ENCODE measurements at places on chromosomes 3 and 15.
A peak's percentile ranks its signal among the peaks of the same experiment; 100 is the strongest.

GRCh38 chr3:64239841-64240240 lies 14.6 kb upstream of the PRICKLE2 start:
- H3K27me3 ChIP-seq, result no peaks in the 10 kb centered on the region
- H3K27ac ChIP-seq, result no peak overlapping the region
- H3K4me1 ChIP-seq, result no peaks in the 10 kb centered on the region
- no peak overlapping the region for H3K4me3 ChIP-seq
- DNase-seq, result no peak

GRCh38 chr3:147421184-147421912 lies 12.2 kb downstream of the ZIC1 start:
- no peak overlapping the region for H3K4me3 ChIP-seq
- no peak overlapping the region for H3K27ac ChIP-seq
- H3K4me1 ChIP-seq, result peaks cover 9% of the 10 kb centered on the region
- no peak for DNase-seq
- H3K36me3 ChIP-seq, result no peaks in the 10 kb centered on the region
- H3K27me3 ChIP-seq, result no peaks in the 10 kb centered on the region

DNA sequence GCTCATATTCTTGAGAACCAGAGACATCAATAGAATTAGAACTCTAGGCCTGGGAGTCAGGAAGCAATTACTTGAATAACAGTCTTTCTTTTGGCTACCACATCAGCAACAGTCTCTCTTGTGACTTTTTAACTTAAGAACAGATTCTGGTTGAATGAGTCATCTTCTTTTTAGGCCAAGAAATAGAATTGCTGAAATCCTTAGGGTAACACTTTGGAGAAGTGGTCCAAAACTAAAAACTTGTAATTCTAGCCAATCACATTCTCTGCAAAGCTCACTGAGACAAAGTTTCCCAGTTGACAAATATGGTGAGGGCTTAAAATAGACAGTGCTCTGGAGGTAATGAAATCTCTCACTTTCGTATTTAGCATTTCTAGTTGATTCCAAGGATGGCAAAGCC lies 238.0 kb downstream of the SHOX2 start:
- H3K36me3 ChIP-seq, result no peaks in the 10 kb centered on the region
- H3K27ac ChIP-seq, result no peak overlapping the region
- no peaks in the 10 kb centered on the region for H3K4me1 ChIP-seq
- no peak for DNase-seq
- no peaks in the 10 kb centered on the region for H3K27me3 ChIP-seq
- H3K4me3 ChIP-seq, result no peak overlapping the region

DNA sequence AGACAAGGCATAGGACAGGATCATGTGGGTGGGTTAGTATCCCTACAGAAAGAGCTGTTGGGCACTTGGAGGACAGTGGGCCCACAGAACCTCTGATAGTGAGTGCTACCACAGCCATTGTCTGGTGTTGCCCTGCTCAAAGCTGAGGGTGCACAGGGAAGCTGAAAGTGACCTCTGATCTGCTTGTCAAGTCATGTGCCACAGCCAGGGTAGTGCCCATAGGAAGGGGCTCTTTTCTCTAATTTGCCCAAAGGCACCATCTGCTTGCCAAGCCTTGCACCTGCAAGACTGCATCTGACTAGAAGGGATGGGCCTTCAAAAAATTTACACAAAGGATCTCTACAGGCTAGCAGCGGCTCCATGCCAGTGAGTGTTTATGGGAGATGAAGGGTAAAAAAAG lies 87.4 kb upstream of the GSK3B start:
- no peaks in the 10 kb centered on the region for H3K27me3 ChIP-seq
- H3K4me3 ChIP-seq, result no peak overlapping the region
- DNase-seq, result no peak
- no peaks in the 10 kb centered on the region for H3K4me1 ChIP-seq
- no peaks in the 10 kb centered on the region for H3K36me3 ChIP-seq

- H3K27me3 ChIP-seq, result no peaks in the 10 kb centered on the region
- no peaks in the 10 kb centered on the region for H3K36me3 ChIP-seq
- no peak overlapping the region for H3K27ac ChIP-seq
- no peaks in the 10 kb centered on the region for H3K4me1 ChIP-seq
Measured at GRCh38 chr3:146505516-146505915, 36.2 kb upstream of the PLSCR2 start.

- H3K36me3 ChIP-seq, result no peaks in the 10 kb centered on the region
- H3K4me3 ChIP-seq, result no peak overlapping the region
- H3K27me3 ChIP-seq, result no peaks in the 10 kb centered on the region
- no peak overlapping the region for H3K27ac ChIP-seq
- no peaks in the 10 kb centered on the region for H3K4me1 ChIP-seq
Measured at GRCh38 chr3:5021116-5022092, 42.2 kb downstream of the BHLHE40 start.

DNA sequence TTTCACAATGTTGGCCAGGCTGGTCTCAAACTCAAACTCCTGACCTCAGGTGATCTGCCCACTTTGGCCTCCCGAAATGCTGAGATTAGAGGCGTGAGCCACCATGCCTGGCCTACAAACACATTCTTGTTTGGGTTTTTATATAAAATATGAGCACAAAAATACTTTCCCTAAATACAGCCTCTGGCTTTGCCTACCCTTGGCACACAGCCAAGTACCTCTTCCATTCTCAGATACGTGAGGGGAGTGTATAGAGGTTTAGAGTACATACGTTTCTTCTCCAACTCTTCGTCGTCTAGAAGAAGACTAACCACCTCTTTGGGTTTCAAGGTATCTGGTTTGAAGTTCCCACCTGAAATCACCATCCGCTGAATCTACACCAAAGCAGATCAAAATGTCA lies 33.5 kb downstream of the CHAC1 start:
- H3K27me3 ChIP-seq, result no peaks in the 10 kb centered on the region
- peaks cover 7% of the 10 kb centered on the region for H3K36me3 ChIP-seq
- DNase-seq, result no peak
- no peaks in the 10 kb centered on the region for H3K4me1 ChIP-seq

DNA sequence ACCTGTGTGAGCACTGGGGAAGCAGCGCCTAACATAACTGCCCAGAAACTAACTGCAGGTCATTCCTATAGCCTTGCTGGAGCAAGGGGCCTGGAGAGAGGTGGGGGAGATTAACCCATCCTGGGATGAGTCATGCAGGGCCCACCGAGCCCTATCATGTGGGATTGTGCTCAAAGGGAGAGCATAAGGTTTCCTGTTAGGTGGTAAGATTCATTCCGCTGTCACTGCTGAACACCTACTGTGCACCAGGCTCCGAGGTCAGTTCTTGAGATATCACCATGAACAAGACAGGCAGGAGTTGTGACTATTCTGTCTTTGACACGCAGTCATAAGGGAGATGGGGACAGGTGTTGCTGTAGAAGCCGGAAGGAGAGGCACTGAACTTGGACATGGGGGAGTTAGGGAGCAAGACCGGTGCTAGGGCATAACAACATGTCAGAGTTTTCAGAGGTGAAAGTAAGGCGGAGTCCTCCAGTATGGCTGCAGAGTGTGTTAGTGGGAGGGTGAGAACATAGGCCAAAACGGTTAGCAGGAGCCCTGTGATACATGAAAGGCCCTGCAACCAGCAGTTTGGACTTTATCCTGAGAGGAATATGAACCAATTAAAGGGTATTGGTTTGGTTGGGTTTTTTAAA lies 2.4 kb downstream of the SLC25A38 start:
- H3K4me1 ChIP-seq, result peaks cover 44% of the 10 kb centered on the region
- no peak overlapping the region for H3K4me3 ChIP-seq
- H3K27me3 ChIP-seq, result no peaks in the 10 kb centered on the region
- H3K36me3 ChIP-seq, result peaks cover 7% of the 10 kb centered on the region
- no peak overlapping the region for H3K27ac ChIP-seq

DNA sequence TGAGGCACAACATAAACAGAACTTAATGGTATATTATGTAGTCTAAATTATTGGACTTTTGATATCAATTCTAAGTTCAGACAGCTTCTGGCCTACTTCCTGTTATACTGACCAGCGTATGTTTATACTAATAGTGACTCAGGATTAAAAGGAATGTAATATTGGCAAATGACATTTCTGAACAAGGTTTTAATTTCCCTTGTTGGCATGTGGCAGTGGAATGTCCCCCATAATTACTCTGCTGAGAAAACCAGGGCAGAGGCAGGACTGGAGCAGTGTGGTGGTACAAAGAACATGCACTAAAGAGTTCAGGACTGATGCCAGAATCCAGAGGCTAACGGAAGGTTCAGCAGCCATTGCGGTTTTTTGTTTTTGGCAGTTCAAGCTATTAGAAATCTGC lies 184.0 kb downstream of the KCNAB1 start:
- no peak for DNase-seq
- H3K4me3 ChIP-seq, result no peak overlapping the region
- H3K4me1 ChIP-seq, result no peaks in the 10 kb centered on the region
- no peaks in the 10 kb centered on the region for H3K36me3 ChIP-seq
- H3K27ac ChIP-seq, result no peak overlapping the region
- H3K27me3 ChIP-seq, result no peaks in the 10 kb centered on the region

- no peaks in the 10 kb centered on the region for H3K27me3 ChIP-seq
- no peaks in the 10 kb centered on the region for H3K36me3 ChIP-seq
- no peak overlapping the region for H3K27ac ChIP-seq
- H3K4me3 ChIP-seq, result no peak overlapping the region
- peak; percentile 16 for DNase-seq
Measured at GRCh38 chr3:168585544-168585943, 489.8 kb upstream of the GOLIM4 start.

DNA sequence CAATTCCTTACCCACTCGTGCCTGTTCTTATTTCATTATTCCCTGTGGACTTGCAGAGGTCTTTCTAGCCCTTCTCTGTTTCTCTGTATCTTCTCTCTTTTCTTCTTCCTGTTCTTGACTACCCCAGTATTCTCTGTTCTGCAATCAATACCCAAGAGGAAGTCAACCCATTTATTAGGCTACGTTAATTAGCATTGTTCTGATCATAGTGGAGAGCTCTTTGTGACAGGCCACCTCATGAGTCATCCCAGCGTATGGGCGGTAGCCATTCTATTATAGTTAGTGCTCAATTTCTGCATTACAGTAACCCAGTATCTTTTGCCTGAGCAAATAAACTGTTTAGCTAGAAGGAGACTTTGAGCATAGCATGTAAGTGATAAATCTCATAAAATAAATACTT lies 259.5 kb upstream of the GRM7 start:
- DNase-seq, result no peak
- no peak overlapping the region for H3K27ac ChIP-seq
- H3K4me3 ChIP-seq, result no peak overlapping the region
- no peaks in the 10 kb centered on the region for H3K27me3 ChIP-seq
- H3K36me3 ChIP-seq, result no peaks in the 10 kb centered on the region

Measured in MM.1S (cell line).